CMK (cell line): ENCODE measurements at places on chromosomes 4 and X.

- DNase-seq = no peak
Observed at GRCh38 chr4:169293343-169294176, 22.8 kb upstream of the SH3RF1 start.

- peak; percentile 2 for DNase-seq
Observed at GRCh38 chr4:116070283-116070682, 956.9 kb upstream of the NDST4 start.

- DNase-seq = no peak
Observed at GRCh38 chrX:107537815-107538214, 88.4 kb downstream of the FRMPD3 start.

DNA sequence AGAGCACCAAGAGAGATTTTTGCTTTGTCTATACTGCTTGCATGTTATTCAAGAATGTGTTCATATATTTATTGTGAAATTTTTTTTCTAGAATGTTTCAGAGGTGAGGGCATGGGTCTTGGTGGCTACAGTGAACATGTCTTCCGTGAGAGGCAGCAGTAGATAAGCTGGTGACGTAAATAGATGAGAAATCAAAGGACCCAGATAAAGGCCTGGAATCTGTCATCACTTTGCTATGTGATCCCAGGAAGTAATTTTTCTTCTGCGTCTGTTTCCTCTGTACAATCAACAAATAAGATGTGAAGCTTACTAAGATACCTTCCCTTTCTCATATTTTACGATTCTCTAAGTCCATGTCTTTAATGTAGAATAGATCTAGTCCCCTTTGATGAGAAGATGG lies 129.1 kb downstream of the COL4A6 start:
- DNase-seq = no peak

DNA sequence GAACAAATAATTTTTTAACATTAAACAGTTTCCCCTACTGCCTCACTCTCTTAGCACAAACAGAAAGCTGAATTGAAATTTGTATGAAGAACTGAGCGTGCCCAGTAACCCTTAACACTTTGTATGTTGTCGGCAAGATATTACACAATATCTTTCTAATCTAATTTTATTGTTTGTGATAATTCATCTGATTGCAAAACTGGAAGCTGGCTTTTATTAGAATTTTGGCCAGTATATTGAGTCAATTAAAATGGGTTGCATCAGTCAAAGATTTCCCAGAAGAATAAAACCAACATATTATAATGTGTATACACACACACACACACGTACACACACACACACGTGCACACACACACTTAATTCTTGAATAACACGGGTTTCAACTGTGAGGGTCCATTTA lies 2332.1 kb downstream of the PCDH7 start:
- no peak for DNase-seq

DNA sequence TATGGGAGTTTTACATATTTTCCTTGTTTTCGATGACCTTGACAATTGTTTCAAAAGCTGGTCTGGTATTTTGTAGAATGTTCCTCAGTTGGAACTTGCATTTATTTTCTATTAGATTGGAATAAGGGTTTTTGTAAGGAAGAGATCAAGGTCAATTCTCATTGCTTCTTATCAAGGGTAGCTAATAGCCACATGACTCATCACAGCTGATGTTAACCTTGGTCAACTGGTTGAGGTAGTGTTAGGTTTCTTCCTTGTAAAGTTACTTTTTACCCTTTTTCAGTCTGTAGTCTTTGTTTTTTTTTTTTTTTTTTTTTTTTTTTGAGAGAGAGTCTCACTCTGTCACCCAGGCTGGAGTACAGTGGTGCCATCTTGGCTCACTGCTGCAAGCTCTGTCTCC lies 257.2 kb downstream of the SNCA start:
- DNase-seq = no peak

- no peak for DNase-seq
Observed at GRCh38 chr4:83651846-83652245, 115.9 kb downstream of the GPAT3 start.

DNA sequence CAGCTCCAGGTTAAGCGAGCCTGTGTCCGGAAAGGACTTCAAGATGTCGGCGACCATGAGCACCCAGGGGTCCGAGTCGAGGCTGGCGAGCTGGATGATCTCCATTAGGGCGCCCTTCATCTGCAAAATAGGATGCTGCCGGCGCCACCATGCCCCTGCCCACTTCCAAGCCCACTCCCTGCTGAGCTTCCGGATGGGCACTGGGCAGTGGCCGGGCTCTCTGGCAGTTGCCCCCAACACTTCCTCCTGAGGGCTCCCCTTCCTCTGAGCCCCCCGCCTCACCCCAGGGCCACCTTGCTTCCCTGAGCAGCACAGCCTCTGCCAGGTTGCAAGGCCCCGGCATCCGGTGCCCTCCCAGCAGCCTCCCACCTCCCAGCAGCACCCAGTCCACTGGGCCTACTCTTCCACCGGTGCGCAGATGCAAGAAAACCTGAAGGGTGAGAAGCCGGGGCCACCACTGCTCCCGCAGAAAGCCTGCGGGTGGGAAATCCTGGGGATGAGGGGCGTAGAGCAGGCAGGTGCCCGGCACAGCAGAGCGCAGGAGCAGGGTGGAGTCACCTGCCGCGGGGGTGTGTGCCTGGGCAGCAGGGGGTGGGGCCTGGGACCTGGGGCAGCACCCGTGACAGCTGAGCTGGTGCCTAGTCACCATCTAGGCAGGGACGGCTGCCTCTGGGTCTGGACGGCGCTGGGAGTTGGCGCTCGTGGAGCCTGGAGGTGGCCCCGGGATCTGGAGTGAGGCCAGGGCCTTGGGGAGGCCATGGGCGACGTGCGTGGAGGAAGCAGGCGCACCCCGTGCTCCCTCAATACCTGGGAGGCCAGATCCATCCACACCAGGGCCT lies 17.0 kb downstream of the NELFA start:
- no peak for DNase-seq

- no peak for DNase-seq
Observed at GRCh38 chr4:159077702-159078495, 25.0 kb upstream of the RAPGEF2 start.

DNA sequence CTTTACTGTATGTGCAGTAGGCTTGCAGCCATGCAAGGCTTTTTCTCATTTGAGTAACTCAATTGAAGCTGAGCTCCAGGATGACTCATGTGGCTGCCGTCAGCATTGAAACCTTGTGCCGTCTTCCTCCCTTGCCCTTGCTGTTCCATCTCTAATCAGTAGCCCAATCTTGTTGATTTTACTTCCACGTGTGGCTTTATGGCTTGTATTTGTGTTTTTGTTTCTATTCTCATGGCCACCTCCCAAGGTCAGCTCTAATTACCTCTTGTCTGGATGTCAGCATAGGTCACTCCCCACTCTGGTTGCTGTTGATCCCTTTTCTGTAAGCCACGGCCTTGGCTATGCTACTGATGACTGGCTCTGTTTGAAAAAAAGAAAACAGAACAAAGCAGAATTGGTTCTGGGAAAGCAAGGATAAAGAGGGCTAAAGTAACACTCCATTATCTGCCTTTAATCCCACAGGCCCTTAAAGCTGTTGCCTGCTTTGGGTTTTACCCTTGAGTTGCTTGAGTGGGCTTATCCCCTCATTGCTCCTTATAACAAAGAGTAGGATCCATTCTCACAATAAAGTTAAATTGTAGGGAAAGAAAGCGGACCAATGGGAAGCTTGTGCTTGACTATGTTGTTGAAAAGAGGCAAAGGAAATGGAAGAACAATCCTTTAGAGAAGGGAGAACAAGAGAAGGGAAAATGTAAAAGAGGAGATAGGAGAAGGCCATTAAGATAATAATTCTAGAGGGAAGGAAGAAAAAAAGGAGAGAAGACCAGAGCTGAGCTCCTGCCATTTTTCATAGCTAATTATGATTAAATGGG lies 173.9 kb upstream of the PGRMC2 start:
- DNase-seq = no peak

DNA sequence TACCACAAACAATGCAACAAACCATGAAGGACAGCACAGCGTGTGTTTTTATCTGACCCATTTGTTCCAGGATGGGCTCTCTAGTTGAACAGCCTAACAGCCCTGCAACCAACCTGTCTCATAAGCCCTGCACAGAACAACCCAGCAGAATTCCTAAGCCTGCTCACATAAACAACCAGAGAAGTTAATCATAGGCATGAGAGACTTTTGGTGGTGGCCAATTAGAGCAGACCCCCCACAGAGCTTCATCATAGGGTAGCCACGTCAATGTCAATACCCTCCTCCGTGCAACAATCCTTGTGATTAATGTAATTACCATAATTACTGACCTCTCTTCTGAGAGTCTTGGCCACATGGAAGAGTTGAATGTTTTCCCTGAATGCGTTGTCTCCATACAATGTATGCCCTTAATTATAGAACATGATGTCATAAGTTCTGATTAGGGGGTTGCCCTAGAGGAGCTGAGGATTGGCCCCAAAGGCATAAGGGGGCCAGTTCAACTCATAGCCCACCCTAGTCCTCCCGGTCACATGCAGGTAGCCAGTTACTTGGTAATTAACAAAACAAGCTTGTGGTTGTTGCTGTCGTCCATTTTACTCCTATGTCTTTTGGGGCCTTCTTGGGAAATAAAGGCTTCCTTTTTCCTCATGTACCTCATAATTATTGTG lies 92.7 kb downstream of the SYNPO2 start:
- DNase-seq = no peak

DNA sequence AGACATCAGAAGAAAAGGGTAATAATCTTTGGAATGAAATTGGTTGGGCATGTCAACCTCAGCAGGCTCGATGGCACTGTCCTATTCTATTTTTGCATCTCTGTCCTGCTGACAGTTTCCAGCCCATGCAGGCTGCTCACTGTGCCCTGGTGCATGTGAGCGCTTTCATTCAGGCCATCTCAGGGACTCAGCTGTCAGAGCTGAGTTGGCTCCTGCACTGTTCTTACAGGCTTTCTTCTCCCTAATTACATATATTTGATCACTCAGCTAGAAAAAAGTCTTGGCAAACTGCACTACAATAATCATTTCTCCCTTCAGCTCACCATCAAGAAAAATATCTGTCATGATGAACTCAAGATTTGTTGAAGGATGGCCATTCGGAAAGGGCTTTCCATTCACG lies 84.7 kb downstream of the RASL11B start:
- DNase-seq = no peak

DNA sequence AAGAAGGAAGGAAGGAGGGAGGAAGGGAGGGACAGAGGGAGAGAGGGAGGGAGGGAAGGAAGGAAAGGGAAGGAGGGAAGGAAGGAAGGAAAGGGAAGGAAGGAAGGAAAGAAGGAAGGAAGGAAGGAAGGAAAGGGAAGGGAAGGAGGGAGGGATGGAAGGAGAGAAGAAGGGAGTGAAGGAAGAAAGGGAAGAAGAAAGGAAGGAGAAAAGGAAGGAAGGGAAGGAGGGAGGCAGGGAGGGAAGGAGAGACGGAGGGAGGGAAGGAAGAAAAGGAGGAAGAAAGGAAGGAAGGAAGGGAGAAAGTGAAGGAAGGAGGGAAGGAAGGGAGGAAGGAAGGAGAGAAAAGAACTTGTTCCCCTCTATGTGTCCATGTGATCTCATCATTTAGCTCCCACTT lies 465.0 kb downstream of the KCTD8 start:
- DNase-seq = no peak

DNA sequence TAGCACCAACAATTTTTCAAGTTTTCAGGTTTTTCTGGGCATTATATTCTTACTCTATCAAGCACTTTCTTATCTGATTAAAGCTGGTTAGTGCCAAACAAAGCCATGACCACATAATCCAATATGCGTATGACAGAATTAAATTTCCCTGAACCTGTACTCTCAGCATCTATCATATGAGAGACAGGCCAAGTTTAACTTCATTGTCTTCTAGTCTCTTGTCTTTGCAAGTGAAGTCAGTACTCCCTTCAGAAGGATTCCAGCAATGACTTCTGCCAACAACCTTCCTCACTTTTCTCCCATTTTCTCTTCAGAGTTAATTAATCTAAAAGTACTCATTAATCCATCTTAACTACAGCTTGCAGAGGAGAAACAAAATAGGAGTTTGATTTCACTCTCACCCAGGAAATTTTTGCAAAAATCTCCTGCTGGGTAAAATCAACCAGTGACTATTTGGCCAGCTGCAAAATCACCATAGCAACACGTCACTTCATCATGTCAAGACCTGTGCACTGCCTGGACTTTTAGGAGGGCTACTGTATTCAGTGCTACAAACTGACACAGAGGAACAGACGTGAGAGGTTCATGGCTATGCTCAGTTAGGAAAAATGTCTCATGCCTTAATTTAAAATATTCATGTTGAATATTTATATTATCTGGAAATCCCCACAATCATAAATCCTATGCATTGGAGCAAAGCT lies 208.4 kb downstream of the ANTXR2 start:
- no peak for DNase-seq

GRCh38 chr4:57214654-57215411 lies 104.6 kb upstream of the IGFBP7 start:
- no peak for DNase-seq

DNA sequence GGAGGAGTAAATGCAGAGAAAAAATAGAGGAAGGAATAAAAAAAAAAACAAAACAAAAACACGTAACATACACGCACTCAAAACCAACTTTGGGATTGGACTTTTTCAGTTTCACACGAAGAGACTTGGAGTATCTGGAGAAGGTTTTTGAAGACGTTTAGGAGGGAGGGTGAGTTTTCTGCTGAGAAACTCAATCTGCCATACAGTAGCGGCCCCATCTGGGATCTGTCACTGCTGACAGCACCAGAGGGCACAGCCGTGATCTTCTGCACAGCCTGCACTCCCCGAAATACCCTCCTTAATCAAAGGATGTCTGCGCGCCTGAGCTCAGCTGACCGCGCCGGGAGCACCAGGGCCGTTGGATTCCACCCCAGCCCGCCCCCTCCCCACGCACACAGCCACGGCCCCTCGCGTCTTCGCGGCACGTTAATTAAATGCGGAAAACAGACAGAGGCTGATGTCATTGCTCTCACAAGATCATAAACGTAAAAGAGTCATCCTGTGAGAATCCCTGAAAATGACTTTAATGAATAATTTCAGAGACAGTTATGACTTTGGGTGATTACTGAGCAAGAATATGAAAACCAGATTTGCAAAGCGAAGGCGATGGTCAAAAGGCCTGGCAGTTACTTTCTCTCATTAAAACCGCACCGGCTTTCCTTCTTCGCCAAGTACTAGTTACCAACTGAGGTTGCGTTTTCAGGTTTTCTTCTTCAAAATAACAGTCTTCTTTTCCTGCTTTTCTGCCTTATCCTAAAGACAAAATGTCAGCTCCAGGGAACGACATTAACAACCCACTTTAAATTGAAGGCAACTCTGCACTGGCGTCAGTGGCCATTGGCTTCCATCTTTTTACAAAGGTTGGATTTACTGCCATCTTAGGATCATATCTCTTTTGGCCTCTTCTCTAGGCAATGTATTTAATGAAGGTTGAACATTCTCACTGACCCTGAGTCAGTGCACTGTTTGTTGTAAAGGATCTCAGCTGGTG lies 10.6 kb downstream of the HAND2 start:
- DNase-seq = no peak

GRCh38 chrX:41563876-41564275 lies 116.7 kb downstream of the NYX start:
- DNase-seq = no peak

GRCh38 chr4:127988638-127989037 lies 23.4 kb downstream of the ABHD18 start:
- no peak for DNase-seq

DNA sequence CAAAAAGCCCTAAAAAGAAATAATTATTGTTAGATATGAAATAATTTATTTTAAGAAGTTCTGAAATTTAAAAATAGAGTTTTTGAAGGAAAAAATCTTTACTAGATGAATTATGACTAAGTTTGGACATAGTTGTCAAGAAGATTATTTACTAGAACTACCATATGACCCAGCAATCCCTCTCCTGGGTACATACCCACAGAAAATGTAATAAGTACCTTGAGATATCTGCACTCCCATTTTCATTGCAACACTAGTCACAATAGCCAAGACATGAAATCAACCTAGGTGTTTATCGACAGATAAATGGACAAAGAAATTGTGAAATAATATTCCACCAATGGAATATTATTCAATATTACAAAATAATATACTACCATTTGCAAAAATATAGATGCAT lies 109.9 kb downstream of the PDHA2 start:
- DNase-seq = no peak
